ENCODE measurements at places on chromosomes 16 and 17.

GRCh38 chr17:46097497-46097896 is 95.7 kb downstream of the KANSL1 start:
- DNase-seq = no peak

GRCh38 chr16:68921637-68922036 is 78.3 kb downstream of the TANGO6 start:
- no peak for DNase-seq

- no peak for DNase-seq
Measured at GRCh38 chr16:30996324-30996984, 11.4 kb downstream of the HSD3B7 start.

DNA sequence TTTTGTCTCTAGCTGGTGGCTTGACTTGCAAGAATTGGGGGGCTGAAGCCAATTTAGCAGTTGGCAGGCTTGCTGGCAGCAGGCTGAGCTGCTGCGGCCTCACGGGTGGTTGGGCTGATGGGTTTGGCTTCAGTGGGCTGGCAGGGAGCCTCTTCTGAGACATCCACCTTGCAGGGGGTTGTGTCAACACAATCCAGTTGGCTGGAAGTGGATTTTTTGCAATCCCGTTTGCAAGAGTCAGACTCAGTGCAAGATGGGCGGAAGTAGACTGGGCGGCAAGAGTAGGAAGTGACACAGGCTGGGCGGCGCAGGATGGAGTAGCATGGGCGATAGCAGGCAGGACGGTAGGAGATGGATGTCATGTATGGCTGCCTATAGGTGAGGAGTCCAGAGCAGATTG is 1.5 kb downstream of the KRTAP16-1 start:
- peak; percentile 5 for DNase-seq

DNA sequence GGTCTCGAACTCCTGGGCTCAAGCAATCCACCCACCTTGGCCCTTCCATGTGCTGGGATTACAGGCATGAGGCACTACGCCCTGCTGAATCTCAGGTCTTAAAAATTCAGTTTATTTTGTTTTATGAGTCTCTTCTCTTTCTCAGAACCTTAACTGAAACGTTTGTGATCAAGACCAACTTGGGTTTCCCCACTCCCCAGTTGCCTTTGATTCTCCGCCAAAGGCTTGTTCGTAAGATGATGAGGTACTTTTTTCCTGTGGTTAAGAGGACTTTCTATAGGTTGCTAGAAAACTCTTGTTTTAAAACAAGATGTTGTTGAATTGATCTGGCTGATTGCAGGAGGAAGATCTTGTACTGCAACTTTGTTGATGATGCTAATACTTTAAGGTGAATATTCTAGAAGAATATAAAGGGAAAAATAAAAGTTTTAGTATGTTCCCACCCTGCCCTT is 11.7 kb downstream of the ABCC1 start:
- DNase-seq = no peak

Measured in non-pigmented ciliary epithelial cell (primary cell).